ENCODE measurements at places on chromosomes 2 and 18.

DNA sequence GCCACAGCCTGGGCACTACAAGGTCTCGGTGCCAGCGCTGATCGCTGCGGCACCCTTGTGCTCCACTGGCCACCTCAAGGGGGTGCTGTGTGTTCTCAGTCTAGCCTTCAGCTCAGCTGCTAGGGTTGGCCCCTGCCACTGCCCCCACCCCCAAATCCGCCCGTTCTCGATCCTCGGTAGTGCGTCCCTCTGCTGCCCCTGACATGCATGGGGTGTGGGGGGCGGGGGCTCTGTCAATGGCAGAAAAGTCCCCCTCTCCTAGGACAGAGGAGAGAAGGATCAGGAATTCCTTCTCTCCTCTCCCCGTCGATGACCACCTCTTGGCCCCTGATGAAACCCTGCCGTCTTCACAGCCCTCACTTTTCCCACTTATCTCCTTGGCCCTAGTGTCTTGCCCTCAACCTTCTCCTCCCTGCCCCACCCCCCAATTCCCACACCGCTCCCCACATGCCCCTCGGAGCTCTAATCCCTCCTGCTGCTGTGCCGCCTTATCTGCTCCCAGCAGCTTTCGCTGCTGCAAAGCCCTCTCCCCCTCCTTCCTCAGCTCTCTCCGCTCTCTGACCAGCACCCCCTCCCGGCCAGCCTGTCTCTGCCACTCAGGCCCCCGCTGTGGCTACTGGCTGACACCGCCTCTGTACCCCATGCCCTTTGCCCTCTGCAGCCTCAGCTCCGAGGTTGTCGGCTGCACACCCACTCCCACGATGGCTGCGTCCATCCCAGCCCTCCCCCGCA lies 4.3 kb upstream of the ASIC4 start:
- no peak for DNase-seq

DNA sequence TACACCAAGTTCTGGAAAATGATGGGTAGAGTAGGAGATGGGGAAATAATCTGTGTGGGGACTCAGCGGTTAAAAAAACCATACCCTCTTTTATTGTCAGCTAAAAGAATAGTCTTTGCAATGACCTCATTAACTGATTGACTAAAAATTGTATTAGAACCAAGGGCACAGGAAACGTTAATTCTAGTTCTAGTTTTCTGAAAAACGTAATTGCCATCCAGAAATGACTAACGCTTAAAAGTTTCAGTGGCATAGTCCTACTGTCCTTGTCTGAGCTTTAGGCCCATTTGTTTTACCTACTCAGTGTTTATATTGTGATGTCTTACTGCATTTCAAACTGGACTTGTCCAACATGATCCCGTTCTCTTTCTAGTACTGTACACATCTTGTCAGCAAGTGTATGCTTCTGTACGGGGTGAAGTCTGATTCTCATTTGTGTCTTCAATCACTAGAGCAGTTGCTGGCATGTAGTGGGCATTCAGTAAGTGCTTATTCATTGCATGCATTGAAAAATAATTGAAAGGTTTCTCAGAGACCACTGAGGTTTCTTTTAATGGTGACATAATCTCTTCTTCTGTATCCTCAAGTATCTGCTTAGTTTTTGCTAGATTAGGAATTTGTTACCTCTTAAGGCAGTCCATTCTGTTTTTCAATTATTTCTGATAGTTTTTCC lies 81.5 kb downstream of the ZNF407 start:
- DNase-seq: no peak

- DNase-seq: no peak
These were observed 116.9 kb downstream of the FAM161A start for GRCh38 chr2:61736953-61737352.

- no peak for DNase-seq
These were observed 108.6 kb upstream of the CNTNAP5 start for GRCh38 chr2:123916531-123916930.

DNA sequence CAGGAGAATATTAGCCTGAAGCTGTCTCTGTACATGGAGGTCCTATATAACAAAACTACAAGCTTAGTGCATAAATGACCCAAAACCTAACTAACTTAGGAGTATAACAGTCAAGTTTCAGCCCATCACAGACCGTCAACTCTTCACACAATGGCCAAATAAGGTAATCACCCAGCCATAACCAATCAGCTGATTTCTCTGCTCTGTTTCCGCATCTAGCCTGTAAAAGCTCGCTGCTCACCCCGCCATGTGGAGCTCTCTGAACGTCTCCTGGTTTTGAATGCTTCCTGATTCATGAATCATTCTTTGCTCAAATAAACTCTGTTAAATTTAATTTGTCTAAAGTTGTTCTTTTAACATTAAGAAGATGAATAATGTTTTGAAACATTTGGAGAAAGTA lies 593.6 kb downstream of the TMX3 start:
- DNase-seq: no peak
